Vagina (tissue), 2 donors: ENCODE measurements at places on chromosomes 12 and 14. TPM values are rescaled to one million over a fixed set of nuclear protein-coding genes. Genes with fewer than 3 reads are reported as not detected.

GRCh38 chr12:14949631-14950030 lies 11.3 kb upstream of the ERP27 start:
- no peak for DNase-seq

- no peak for DNase-seq
Measured at GRCh38 chr14:67999290-67999689, 179.7 kb downstream of the RAD51B start.

GRCh38 chr12:93127582-93128331 lies 198.7 kb upstream of the EEA1 start:
- DNase-seq: no peak

The R3HDM2 gene
- 44.2 TPM for total RNA-seq

The SMCO2 gene
- not detected for total RNA-seq

The CARMIL3 gene
- 1.2 TPM for total RNA-seq

The RHEBL1 gene
- 1.7 TPM for total RNA-seq

The SMIM41 gene
- total RNA-seq: 1.5 TPM
